ENCODE measurements at places on chromosomes 6 and 20.

GRCh38 chr6:49662892-49663261 lies 26.2 kb upstream of the RHAG start:
- no peak for DNase-seq

GRCh38 chr6:36720251-36721141 lies 22.9 kb downstream of the RAB44 start:
- no peak for DNase-seq

DNA sequence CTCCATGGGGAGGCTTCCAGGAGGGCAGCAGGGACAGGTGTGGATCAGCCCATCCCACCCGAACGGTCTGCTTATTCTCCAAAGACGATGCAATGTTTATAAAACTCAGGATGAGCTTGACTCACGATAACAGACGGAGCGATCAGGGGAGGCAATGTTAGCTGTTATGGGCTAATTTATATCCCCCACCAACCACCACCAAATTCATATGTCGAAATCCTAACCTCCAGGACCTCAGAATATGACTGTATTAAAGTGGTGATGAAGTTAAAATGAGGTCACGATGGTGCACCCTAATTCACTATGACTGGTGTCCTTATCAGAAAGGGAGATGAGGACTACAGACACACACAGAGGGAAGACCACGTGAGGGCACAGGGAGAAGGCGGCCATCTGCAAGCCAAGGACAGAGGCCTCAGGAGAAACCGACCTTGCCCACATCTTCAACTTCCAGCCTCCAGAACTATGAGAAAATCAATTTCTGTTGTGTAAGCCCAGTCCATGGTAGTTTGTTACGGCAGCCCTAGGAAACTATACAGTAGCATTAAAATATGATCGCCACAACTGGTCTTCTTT lies 7.0 kb downstream of the ADTRP start:
- DNase-seq, result no peak

DNA sequence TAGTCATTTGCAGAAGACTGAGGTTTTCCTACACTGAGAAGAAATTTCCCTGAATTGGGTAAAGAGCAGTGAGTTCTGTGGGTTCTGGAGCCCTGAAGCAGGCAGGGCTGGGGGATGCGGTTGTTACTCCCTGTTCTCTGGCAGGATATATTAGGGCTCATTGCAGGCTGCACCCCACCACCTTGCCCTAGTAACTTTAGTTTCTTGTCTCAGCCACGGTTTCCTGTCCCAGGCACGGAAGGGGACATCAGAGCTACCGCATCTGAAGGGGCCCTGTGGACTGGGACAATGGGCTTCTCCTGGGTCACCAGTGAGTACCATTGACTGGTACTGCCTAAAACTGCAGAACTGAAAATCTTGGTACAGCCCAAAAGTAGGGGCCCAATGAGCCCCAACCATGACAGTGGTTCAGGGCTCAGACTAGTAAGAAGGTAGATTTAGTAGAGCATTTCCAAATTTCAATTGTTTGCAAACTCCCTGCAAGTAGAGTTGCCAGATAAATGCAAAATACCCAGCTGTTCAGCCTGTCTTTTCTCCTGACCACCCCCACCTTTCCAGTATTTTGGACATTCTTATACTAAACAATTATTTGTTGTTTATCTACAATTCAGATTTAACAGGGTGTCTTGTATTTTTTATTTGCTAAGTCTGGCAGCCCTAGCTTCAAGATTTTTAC lies 54.5 kb upstream of the EYA2 start:
- no peak for DNase-seq

- DNase-seq, result no peak
These were observed 25.8 kb downstream of the MAP7 start for GRCh38 chr6:136524339-136524935.

- no peak for DNase-seq
These were observed 680.0 kb downstream of the RNF144B start for GRCh38 chr6:19067165-19067564.

- no peak for DNase-seq
These were observed 46.4 kb upstream of the ADTRP start for GRCh38 chr6:11824986-11825385.

- no peak for DNase-seq
These were observed 64.2 kb downstream of the RBM38 start for GRCh38 chr20:57455386-57455785.

DNA sequence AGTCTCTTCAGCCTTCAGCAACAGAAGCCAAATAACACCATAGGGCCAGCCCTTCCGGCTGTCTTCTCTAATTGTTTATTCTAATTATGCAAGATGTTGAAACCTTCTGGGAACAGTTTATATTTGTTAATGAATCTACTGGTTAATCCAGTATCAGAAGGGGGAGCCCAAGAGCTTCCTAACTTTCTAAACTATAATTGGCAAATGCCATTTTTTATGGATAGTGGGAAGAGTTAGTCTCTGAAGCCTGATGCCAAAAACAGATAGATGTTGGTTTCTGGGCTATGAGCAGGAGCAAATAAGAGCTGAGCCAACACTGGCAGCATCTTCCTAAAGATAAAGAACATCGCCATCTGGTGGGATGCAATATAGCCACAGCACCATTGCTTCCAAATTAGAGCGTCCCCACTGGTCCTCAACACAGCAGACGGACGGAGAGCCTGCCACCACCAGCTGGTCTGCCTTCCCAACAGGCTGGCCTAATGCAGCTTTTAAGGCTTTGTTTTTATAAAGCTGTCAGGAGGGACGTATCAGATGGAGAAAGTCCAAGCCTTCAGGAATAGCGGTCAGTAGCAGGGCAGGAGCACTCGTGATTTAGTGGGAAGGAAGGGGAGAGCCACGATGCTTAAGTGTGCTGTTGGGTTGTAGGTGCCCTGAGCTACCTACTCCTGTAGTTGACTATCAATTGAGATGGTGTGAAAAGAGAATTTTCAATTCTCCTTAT lies 118.8 kb downstream of the RALGAPA2 start:
- peak; percentile 99 for DNase-seq

DNA sequence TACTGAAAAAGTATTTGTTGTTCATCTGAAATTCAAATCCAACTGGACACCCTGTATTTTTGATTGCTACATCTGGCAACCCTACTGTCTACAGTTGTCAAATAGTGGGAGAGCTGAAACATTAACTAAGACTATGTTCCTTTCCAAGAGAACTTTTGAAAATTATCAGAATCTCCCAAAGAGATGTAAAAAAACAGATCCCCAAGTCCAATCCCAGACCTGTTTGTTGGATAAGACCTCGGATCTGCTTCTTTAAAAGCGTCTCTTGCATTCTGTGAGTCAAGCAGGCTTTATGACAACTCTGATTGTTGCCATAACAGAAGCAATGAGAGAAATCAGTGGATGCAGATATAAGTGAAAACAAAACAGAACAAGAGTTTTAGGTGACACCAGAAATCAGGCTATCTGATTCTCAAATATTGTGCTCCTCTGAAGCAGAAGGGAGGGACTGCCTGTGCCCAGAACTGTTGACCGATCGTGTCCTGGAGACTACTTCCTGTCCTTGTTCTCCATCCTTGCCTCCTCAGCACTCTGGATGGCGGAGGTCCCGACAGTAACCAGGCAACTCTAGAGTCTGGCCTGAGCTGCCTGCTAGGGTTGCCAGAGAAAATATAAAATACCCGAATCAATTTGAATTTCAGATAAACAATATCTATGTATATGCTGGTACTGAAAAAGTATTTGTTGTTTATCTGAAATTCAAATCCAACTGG lies 853.8 kb downstream of the MAFB start:
- DNase-seq, result no peak

DNA sequence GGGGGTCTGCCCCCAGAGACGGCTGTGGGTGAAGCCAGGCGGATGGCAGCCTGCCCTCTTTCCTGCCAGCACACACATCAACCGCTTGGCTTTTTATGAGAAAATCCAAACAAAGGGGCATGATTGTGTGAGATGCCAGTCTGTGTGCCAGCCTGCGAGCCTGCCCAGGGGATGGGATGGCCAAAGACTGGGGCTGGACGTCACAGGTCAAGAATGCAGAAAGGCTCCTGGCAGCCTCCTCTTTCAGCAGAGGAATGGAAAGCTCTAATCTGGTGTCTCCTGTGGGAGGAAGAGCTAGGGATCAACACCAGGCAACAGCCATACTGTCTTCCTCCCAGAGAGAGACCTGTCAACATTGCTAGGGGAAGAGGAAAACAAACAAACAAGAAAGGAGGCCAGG lies 15.8 kb downstream of the TUBB2B start:
- no peak for DNase-seq

- DNase-seq, result no peak
These were observed 709.9 kb downstream of the TFAP2A start for GRCh38 chr6:9704989-9705388.

DNA sequence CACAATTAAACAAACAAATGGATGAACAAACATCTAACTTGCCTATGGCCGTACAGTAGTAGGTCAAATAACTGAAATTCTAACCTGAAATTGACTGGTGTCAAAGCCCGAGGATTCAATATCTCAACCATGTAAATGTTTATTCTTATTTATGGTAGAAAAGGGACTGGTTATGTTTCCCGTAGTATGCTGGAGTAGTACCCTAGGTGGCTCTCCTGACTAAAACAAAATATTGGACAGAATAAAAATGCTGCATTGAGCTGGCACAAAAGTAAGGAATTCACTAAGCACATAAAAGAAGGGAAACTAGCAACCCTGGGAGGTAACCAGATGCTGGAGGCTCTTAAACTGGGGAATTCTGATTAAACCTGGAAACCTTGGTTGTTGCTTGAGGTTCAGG lies 117.1 kb upstream of the PREP start:
- DNase-seq, result no peak

GRCh38 chr6:143555071-143555492 lies 43.6 kb upstream of the FUCA2 start:
- no peak for DNase-seq

GRCh38 chr20:5969940-5970339 lies 19.5 kb downstream of the MCM8 start:
- DNase-seq, result no peak

DNA sequence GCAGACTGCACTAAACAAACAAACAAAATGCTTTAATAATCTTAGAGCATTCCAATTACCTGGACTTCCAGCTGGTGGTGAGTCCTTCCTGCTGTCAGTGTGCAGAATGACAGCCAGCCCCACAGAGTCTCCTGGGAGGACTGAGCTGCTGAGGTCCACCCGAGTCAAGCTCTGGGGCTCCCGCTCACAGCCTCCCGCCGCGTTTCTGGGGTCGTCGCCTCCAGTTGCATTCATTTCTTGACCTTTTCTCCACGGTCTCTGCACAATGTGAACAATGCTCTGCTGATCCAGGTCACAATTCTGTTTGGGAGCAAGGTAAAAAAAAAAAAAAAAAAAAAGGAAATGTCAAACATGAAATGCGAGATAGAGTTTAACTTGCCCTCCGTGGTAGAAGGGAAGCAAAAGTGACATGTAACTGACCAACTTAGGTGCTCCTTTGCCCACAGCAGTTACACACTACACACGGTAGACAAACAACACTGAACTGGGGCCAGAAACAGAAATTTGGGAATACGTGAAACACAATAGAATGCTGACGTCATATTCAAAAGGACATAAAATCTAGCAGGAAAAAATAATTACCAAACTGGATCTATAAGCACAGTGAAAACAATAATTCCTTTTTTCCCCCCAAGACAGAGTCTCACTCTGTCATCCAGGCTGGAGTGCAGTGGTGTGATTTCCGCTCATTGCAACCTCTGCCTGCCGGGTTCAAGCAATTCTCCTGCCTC lies 464.9 kb downstream of the PRKN start:
- no peak for DNase-seq

GRCh38 chr6:37480118-37480736 lies 19.5 kb downstream of the CCDC167 start:
- DNase-seq, result no peak

DNA sequence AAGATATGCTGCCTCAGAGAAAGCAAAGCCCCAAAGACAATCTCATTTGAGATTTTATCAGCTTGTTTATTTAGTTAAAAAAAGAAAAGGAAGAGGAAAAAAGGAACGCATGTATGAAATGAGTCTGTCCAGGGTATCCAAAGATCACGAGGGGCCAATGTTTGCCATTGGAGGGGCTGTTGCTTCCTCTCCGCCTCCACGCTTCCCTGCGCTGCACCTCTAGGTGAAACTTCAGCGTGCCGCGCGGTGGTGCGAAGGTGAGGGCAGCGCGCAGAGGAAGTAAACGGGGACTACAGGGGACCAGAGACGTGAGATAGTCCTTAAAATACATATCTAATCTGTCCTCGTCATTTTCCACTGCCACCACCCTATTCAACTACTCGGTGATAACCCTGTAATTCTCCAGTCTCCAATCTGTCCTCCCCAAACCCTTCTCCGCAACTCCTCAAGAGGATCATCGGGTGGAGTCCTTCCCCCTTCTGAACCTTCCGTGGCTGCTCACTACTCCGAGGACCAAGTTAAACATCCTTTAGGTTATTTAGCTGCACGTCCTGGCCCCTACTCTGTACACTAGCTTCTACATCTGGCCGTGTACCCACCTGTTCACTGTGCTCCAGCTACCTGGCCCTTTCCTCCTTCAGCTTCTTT lies 1.1 kb upstream of the DCBLD1 start:
- DNase-seq, result no peak

GRCh38 chr6:152401978-152402377 lies 235.2 kb downstream of the SYNE1 start:
- DNase-seq, result no peak

DNA sequence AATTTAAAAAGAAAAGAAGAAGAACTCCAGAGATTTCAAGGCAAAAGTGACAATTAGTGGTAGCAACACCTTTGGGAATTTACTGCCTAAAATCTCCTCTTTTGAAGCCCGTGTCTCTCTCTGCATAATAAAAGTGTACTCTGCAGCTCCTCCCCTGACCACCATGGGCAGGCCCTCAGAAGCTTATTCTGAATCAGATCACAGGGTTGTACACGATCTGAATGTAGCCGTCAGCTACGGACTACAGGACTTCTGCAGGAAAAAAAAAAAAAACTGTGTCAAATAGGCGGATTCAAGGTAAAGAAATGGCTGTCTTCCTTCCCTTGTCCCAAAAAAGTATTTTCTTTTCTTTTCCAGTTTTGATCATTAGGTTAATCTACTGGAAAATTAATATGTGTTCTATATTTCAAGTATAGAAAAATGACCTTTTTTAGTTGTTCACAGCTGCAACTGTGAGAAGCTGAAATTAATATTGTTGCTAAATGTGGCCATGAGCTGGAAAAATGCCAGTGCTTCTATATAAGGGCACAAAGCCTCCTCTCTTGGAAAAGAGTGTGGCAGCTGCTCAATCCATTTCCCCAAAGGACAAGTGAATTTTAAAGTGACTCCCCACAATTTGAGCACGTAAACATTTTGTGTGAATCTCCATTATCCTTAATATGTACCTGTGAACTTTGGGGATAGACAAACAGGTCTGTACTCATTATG lies 397.4 kb downstream of the C6orf118 start:
- peak; percentile 12 for DNase-seq

DNA sequence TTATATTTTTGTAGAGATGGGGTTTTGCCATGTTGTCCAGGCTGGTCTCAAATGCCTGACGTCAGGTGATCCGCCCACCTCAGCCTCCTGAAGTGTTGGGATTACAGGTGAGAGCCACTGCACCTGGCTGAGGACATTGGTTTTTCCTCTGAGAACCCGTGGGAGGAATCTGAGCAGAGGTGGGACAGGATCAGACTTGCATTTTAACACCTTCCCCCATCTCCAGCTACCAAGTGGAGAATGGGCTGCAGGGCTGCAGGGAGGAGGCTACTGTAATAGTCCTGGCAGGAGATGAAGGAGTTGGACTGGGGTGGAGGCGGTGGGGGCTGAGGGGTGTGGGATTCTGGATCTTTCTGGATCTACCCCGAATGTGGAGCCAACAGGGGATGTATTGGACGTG lies 24.5 kb downstream of the FAM110A start:
- no peak for DNase-seq

GRCh38 chr20:13581451-13581850 lies 57.3 kb downstream of the TASP1 start:
- DNase-seq, result no peak

- DNase-seq, result no peak
These were observed 39.5 kb upstream of the VAPB start for GRCh38 chr20:58349570-58349969.

Data from NCI-H2171 treated with DMSO at 0.1 percent for 48 hours (cell line).